ENCODE measurements at places on chromosomes 2 and 18.

- DNase-seq, result peak; percentile 56
Observed at GRCh38 chr2:196925768-196926561, 542 bp downstream of the PGAP1 start.

- peak; percentile 12 for DNase-seq
Observed at GRCh38 chr2:142980246-142981068, 103.0 kb downstream of the KYNU start.

- DNase-seq, result no peak
Observed at GRCh38 chr2:183579686-183580085, 455.4 kb downstream of the NUP35 start.

- no peak for DNase-seq
Observed at GRCh38 chr2:235728800-235729556, 235.1 kb downstream of the AGAP1 start.

DNA sequence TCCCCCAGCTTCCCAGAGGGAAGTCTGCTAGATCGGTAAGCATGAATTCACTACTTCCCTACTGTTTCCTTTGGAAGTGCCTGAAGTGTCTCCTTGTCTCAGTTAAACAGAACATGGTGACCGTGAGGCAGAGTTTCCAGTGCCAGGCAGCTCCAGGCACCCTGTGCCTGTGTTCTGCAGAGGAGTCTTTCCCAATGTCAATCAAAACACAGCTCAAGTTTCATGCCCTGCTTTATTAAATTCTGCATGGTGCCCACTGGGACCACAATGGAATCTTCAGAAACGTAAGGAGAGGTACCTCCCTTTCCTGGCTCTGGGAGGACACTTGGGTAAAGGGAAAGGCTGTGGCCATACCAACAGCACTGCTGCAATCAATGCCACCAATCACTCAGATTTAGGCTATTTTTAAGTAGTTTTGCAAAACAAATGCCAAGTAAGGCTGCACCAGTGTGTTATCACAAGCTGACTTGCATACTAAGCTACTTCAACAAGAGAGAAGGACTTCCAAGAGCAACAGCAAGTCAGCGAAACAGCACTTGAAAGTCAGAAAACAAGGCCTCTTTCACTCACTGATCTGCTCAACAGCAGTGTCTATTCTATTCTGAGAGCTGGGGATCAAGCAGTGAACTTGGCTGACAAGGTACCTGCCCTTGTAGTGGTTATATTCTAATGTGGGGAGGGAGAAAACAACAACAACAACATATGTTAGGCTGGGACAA lies 14.9 kb downstream of the LPIN2 start:
- no peak for DNase-seq

DNA sequence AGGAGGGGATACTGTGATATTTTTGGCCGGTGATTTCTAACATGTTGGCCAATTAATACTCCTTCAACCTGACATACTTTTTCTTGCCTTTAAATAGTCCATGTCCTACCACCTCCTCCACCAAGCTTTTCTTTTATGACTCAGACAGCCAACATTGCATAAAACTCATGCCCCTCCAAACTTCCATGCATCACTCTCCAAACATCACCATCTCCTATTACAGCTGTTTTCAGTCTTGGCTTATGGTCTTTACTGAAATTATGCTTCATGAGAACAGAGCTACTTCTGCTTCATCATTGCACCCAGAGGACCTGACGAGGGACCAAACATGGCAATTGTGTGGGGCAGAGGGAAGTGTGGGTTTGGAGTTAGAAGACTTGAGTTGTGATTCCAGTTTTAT lies 305.4 kb downstream of the LPIN1 start:
- DNase-seq, result no peak

DNA sequence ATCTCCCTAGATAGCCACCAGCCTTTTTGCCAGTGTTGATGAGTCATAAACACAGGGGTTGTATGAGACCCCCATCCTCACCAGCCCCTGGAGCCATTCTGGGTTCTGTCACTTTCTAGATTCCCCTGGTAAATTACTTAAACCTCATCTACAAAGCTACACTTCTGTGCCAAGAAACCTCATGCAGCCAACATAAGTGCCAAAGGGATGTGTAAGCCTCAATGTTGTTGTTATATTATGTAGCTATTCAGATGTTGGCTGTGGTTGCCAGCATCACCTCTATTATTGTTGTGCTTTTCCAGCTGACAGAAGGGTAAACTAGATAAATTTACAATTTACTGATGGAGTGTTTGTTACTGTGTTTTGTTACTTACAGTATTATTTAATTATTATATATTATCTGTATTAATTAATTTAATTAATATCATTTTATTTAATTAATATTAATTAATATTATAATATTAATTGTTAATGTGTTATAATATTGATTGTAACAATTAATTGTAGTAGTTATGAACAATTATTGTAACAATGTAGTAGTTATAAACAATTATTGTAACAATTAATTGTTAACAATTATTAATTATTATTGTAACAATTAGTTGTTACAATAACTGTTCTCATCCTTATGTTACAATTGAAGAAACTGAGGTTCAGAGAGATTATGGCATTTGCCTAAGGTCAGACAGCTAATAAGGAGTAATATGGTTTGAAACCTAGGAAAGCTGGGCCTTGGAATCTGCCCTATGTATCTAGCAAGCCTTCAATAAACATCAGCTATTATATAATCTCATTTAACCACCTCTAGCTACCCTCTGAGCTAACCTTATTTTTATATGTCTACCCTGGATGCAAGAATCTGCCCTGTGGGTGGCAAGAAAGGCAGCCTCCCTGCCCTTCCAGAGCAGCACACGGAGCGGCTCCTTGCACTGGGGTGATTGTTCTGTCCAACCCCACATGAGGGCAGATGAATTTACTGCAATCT lies 36.1 kb downstream of the PSTPIP2 start:
- no peak for DNase-seq

DNA sequence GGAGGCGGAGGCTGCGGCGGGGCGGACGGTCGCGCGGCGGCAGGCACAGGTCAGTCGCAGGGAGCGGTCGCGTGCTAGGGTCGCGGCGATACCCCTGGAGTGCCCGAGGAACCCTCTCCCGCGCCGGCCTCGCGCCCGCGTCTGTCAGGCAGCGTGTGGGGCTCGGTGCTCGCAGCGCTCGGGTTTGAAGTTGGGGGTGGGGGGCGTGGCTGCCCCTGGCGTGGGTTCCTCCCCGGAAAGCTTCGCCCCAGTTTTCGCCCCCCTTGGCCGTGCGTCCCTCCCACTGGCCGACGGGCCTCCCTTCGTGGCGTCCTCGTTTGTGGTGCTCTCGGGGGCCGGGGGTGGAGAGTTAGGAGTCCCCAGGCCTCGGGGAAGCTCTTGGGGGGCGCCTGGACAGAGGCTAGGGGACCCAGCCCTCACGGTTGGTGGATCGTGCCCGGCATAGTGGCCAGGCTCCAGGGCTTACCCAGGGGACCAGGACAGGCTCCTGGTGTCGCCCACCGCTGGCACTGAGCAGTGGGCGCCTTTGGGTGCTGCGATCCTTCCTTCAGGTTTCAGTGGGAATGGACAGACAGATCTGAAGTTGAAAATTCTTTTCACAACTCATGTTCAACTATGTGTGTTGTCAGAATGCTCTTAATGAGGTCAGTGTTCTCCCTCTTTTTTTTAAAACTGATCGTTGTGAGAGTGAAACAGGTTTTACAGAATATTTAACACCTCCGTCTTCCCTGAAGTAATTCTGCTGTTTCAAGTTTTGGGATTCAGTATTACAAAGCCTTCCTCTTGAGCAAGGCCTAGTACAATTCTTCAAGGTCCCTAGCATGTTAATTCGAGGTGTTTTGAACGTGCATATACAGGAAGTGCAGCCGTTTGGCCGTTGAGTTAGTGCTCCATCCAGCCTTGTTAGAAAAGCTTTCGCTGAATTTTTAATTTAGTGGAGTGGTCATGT lies 604 bp downstream of the RALBP1 start:
- peak; percentile 11 for DNase-seq

All from SK-N-DZ (cell line).